Fibroblast of skin of abdomen (primary cell): ENCODE measurements at places on chromosomes 4 and X.

DNA sequence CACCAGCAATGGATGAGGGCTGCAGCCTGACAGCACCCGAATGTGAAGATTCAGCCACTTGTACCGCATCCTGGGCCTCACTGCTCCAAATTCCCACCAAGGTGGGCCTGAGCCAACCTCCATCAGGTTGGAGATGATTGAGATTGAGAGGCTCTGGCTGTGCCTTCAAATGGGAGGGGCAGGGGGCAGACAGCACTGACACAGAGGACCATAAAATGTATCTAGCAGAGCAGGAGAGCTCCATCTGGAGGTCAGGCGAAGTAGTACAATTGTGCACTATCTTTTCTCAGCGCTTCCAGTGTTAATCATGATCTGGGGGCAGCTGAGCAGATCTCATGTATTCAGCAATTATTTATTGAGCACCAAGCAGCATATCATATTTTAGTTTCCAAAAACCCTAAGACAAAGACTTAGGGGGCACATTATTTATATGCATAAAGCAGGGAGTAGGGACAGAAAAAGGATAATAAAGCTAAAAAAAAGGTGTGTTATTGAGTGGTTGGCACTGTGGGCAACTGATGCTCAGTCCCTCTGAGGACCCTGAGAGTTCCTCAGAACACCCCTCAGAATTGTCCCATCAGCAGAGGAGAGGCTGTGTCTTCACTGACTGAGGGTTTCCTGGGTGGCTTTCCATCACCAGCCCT lies 31.6 kb upstream of the C1QTNF7 start:
- DNase-seq = peak; percentile 57

GRCh38 chrX:19899217-19899788 lies 11.9 kb upstream of the SH3KBP1 start:
- DNase-seq = peak; percentile 32

DNA sequence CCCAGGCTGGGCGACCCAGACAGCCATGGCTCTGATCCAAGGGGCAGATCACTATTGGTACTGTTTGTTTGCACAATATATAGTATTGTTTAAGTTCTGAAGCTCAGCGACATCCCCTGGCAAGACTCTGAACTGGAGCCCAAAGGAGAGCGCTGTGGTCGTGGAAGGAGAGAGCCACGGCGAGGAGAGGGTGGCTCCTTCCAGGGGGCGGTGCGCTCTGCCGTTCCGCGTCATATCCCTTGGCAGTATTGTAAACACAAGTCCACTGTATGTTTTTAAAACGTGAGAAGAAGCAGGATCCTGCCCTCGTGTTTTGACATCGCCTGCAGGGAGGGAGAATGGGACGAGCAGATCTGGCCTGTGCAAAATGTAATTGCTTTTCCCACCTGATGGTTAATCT lies 185.5 kb downstream of the RAB28 start:
- no peak for DNase-seq

- DNase-seq = no peak
These were observed 48.5 kb downstream of the TLL1 start for GRCh38 chr4:165921546-165921945.

DNA sequence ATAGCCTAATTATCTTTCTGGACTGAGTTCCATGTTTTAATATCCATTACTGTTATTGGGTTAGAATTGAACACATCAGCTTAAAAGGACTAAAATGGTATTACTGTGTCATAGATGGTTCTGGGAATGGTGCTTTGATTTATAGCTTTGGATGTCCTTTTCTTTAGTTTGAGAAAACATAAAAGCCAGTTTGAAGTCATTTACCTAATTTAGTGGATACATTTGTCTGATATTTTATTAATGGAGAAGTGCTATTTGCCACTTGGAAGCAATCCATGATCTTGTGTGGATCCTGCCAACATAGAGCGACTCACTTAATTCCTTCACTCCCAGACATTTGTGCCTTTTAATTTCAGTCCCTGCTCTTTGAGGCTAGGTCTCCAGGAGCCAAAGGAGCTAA lies 212.4 kb upstream of the PACRGL start:
- DNase-seq = peak; percentile 43

- DNase-seq = no peak
These were observed 66.9 kb downstream of the PARM1 start for GRCh38 chr4:74999714-75000309.

DNA sequence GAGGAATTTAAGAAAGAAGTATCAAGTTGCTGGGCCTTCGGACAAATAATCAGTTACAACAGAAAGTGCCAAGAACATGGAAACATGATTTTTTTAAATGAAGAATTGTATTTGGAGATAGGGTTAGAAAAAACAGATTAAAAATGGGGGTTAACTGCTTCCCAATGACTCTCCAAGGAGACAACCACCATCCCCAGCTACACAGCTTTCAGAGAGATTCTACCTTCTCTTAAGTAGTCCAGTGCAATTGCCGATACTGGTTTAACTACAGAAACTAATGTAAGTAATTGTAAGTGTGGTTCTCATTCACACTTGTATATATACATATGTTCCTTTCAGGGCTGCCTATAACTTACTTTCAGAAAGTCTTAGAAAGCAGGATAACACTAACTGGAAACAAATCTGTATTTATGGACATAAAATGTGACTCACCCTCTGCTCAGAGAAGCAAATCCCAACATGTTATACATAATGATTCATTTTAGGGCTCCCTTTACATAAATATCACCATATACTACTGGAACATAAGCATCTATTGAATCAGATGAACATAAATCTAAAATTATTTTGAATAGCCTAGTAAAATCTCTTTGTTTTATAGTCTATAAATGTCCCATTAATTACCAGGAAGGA lies 248.9 kb upstream of the UGT8 start:
- DNase-seq = peak; percentile 78

DNA sequence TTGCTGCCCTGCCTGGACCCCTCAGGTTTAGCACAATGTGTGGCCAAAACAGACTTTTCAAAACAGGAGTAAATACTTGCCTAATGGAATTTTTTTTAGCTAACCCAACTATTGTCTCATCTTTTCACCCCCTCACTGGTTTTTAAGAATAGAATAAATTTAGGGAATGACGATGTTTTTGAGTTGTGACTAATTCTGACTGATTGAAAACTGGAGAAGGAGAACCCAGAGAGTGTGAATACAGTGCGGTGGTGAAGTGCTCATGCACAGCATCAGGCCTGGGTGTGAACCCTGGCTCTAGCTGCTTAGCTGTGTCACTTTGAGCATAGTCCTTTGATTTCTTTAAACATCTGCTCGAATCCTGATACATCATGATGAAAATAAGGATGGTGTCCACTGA lies 10.5 kb downstream of the ANTXR2 start:
- DNase-seq = no peak

DNA sequence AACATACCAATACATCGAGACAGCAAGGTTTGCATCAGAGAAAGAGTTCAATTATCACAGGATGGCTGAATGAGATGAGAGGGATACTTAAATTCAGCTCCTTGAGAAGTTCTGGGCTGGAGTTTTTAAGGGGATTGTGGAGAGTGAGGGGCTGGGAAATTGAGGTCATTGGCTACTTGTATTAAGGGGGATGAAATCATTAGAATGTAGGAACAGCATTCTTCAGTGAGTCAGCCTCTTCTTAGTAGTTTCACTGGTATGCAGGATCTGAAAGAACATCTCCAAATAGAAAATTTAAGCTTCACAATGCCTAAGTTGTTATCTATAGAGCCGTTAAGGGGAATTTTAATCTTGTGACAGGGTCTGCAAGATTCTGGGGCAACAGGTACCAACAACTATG lies 211.6 kb upstream of the TAPT1 start:
- DNase-seq = peak; percentile 49

DNA sequence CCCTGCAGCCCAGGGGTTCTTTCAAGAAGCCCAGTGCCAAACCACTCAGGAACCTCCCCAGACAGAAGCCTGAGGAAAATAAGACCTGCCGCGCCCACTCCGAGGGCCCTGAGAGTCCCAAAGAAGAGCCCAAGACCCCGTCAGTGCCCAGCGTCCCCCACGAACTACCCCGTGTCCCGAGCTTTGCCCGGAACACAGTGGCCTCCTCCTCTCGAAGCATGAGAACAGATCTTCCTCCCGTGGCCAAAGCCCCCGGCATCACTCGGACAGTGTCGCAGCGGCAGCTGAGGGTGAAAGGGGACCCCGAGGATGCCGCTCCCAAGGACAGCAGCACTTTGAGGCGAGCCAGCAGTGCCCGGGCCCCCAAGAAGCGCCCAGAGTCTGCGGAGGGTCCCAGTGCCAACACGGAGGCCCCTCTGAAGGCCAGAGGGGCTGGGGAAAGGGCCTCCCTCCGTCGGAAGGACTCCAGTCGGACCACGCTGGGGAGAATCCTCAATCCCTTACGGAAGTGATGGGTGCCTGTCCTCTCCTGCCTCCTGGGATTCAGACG lies 40.2 kb downstream of the FHDC1 start:
- DNase-seq = no peak

DNA sequence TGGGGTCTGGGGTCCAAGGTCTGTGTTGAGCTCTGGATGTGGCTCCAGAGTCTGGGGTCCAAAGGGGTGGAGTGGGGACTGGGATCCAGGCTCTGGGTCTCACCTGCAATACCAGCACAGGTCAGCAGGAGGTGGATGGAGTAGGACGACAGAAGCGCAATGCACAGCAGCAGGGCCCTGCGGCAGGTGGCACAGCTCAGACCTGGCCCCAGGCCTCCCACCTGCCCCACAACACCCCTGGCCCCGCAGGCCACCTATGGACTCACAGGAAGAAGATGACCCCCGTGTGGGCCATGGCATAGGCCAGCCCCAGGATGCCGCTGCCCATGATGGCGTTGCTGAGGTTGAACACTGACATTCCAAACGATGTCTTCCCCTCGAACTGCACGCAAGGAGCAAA lies 3.4 kb downstream of the SLC38A5 start:
- no peak for DNase-seq

DNA sequence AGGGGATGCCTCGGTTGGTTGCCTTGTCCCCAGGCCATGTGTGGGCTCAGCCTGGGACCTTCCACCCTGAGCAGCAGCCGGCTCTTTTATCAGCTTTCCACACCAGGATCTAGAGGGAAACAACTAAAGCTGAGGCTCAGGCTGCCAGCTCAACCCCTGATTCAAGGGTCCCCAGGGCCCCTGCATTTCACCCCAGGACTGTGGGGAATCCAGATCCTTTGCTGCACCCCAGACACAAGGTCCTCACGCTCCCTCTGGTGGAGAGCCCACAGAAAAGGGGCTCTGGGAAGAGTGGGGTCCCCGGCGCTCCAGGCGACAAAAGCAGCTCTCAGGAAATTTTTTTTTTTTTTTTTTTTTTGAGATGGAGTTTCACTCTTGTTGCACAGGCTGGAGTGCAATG lies 64.3 kb downstream of the ZFYVE28 start:
- DNase-seq = peak; percentile 8

GRCh38 chr4:173332963-173333657 lies 1.0 kb downstream of the HMGB2 start:
- peak; percentile 3 for DNase-seq

GRCh38 chr4:123262080-123262479 lies 134.5 kb upstream of the SPRY1 start:
- DNase-seq = no peak

- DNase-seq = peak; percentile 34
These were observed 1646.4 kb upstream of the ADGRL3 start for GRCh38 chr4:59553721-59554091.

- DNase-seq = peak; percentile 8
These were observed 118.3 kb downstream of the DNAAF6 start for GRCh38 chrX:107324493-107325310.

- DNase-seq = no peak
These were observed 11.7 kb upstream of the ZBTB33 start for GRCh38 chrX:120238933-120239332.

DNA sequence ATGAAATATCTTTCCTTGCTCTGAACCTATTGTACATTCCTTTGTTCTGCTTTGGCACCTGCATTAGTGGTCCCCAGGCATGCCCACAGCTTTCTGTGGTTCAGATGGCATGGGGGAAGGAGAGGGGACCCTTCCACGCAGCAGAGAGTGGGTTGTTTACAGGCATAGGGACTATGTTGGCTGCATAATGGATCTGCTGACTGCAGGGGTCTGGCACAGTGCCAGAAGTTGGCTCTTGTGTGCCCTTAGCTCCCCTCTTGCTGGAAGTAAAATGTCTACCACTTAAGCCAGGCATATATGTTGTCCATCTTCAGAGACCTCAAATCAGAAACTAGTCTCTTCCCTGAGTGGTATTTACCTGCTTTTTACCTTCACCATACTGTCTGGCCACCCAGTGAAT lies 651.9 kb upstream of the PCDH7 start:
- no peak for DNase-seq

DNA sequence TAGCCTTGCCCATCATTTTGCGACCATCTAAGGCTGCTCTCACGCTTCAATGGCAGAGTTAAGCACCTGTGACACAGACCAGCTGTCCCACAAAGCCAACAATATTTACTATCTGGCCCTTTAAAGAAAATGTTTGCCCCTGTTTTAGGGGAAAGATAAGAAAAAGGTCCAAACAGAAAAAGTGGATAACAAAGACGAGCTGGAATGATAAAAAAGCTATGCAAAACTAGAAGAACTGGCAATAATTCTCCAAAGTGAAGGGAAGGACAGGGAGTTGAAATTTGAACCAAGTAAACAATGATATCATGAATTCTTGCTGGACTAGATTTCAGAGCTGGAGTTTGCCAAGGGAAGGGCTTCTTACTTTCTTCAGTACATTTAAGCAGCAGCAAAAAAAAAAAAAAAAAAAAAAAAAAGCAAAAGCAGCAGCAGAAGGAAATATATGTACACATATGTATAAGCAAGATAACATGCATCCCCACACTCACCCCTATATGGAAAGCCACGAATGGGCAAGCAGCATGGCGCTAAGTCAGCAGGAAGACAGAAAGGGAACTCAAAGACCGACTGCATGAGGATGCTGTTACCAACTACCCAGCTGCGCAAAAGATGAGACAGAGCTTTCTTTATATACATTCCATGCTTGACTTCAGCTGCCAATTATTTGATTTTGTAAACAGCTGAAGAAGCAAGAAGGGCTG lies 12.5 kb downstream of the TRAPPC2 start:
- peak; percentile 40 for DNase-seq

GRCh38 chr4:176726803-176727202 lies 65.9 kb downstream of the VEGFC start:
- DNase-seq = peak; percentile 34

DNA sequence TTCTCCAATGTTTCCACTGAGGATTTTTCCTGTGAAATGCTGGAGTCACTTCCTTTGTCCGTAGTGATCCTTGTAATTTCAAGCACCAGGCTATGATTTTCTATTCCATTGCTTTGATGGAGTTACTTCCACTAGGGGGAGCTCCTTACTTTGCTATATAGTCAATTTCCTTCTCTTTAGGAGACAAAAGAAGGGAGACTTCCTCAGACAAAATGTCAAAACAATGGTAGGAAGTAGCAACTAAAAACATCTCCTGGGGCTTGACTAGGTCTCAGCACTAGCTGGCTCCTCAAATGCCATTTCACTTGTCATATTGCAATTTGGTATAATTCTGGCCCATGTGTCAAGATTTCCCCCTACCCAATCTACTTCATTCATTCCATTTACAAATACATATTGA lies 24.1 kb downstream of the ZCCHC12 start:
- DNase-seq = peak; percentile 24
